ENCODE measurements at places on chromosomes 4 and X.

GRCh38 chr4:38590046-38590445, 74.0 kb upstream of the KLF3 start:
- no peak overlapping the region for H3K4me3 ChIP-seq
- DNase-seq = no peak
- H3K36me3 ChIP-seq = no peaks in the 10 kb centered on the region
- no peaks in the 10 kb centered on the region for H3K4me1 ChIP-seq
- H3K27me3 ChIP-seq = no peaks in the 10 kb centered on the region

GRCh38 chrX:153400146-153401132, 711 bp downstream of the PNMA6E start:
- peak; percentile 20 for DNase-seq
- H3K27ac ChIP-seq = no peak overlapping the region
- H3K4me3 ChIP-seq = no peak overlapping the region
- H3K27me3 ChIP-seq = no peaks in the 10 kb centered on the region
- H3K36me3 ChIP-seq = no peaks in the 10 kb centered on the region
- no peaks in the 10 kb centered on the region for H3K4me1 ChIP-seq

GRCh38 chrX:3788494-3789233, 75.2 kb upstream of the PRKX start:
- H3K27ac ChIP-seq = no peak overlapping the region
- no peaks in the 10 kb centered on the region for H3K4me1 ChIP-seq
- DNase-seq = no peak
- no peaks in the 10 kb centered on the region for H3K36me3 ChIP-seq
- peaks cover 2% of the 10 kb centered on the region for H3K27me3 ChIP-seq
- no peak overlapping the region for H3K4me3 ChIP-seq

DNA sequence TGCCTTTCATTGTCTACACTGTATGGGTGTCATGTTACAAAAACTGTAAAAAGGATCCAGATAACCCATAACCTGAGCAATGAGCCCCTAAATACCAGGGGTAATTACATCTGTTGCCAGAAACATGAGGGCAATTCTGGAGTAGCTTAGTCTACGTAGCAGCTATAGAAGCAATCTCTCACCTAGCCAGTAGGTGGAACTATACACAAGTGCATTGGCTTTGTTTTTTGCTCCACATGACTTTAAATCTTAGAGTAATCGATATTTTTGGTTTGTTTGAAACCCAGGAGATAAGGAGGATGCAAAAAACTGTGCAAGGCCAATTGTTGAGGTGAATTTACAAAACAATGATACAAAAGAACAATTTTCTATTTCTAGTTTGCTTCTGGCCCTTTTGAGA, 57.5 kb downstream of the GPR82 start:
- DNase-seq = no peak
- peak overlapping the region; percentile 31 for H3K4me3 ChIP-seq
- no peaks in the 10 kb centered on the region for H3K27me3 ChIP-seq
- H3K4me1 ChIP-seq = peaks cover 8% of the 10 kb centered on the region
- H3K36me3 ChIP-seq = peaks cover 16% of the 10 kb centered on the region

DNA sequence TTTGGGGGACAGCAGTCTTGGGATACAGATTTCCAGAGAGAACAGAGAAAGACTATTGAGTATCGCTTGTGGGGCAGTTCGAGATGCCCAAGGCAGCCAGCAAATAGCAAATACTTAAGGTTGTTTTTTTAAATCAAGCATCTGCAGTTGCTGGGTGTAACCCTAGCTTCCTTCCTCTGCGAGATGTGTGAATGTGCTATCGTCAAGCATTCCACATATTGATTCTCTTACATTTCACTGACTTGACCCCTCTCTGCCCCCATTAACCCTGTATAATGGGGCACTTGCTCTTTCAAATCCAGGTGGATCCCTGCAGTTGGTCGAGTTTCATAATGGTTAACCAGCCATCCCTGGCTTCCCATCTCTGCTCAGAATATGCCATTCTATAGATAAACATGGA, 23.5 kb downstream of the KCNE5 start:
- H3K27ac ChIP-seq = no peak overlapping the region
- H3K4me3 ChIP-seq = no peak overlapping the region
- no peaks in the 10 kb centered on the region for H3K4me1 ChIP-seq
- H3K36me3 ChIP-seq = no peaks in the 10 kb centered on the region
- no peak for DNase-seq
- no peaks in the 10 kb centered on the region for H3K27me3 ChIP-seq

- no peaks in the 10 kb centered on the region for H3K36me3 ChIP-seq
- no peak overlapping the region for H3K4me3 ChIP-seq
- peaks cover 7% of the 10 kb centered on the region for H3K27me3 ChIP-seq
- no peak for DNase-seq
- no peak overlapping the region for H3K27ac ChIP-seq
- H3K4me1 ChIP-seq = no peaks in the 10 kb centered on the region
Measured at GRCh38 chr4:139915037-139915436, 238.9 kb downstream of the MAML3 start.

DNA sequence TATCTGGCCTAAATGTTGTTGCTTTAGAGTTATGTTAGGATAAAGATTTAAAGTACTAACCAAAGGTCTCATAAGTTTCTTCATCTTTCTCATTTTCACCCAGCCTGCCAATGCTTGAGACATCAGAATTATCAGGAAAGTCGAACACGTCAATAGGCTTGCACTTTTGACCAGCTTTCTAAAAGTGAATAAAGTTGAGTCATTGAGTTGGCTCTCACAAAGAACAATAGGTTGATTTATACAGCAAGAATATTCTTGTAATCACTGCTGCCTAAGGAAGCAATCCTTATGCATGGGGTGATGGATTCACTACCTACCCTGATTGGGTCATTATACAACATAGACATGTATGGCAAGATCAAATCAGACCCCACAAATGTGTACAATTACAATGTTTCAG, 5.0 kb downstream of the CENPU start:
- H3K4me1 ChIP-seq = peaks cover 10% of the 10 kb centered on the region
- no peak for DNase-seq
- no peaks in the 10 kb centered on the region for H3K27me3 ChIP-seq
- no peak overlapping the region for H3K4me3 ChIP-seq

GRCh38 chrX:79081895-79082512, 62.5 kb upstream of the GPR174 start:
- peak; percentile 69 for DNase-seq
- peak overlapping the region; percentile 58 for H3K4me3 ChIP-seq
- no peaks in the 10 kb centered on the region for H3K36me3 ChIP-seq
- H3K4me1 ChIP-seq = peaks cover 5% of the 10 kb centered on the region
- peak overlapping the region; percentile 57 for H3K27ac ChIP-seq
- H3K27me3 ChIP-seq = no peaks in the 10 kb centered on the region

DNA sequence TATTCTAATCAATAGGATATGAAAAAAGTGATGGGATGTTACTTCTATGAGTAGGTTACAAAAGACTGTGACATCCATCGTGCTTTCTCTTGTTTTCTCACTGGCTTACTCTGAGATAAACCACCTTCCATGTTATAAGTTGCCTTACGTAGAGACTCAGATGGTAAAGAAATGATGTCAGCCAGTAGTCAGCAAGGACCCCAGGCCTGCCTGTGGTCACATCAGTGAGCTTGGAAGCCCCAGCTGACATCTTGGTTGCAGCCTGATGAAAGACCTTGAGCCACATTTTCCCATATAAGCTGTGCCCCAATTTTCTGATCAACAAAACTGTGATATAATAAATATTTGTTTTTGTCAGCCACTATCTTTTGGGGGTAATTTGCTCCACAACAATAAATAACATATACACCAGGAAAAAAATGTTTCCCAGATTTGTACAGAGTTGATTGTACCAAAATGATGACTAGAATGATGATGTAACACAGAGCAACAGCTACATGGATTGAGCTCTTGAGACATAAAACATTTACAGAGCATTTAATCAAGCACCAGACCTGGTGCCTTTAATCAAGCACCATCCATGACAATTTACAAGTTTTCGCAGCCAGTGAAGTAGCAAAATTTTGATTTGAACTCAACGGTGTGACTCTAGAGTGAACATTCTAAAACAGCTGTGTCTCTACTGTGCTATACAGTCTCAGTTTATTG, 11.2 kb upstream of the DCAF12L2 start:
- no peaks in the 10 kb centered on the region for H3K36me3 ChIP-seq
- no peak for DNase-seq
- H3K27ac ChIP-seq = no peak overlapping the region

GRCh38 chr4:52880994-52881393, 18.9 kb downstream of the RASL11B start:
- no peak overlapping the region for H3K27ac ChIP-seq
- H3K4me1 ChIP-seq = no peaks in the 10 kb centered on the region
- no peaks in the 10 kb centered on the region for H3K27me3 ChIP-seq

DNA sequence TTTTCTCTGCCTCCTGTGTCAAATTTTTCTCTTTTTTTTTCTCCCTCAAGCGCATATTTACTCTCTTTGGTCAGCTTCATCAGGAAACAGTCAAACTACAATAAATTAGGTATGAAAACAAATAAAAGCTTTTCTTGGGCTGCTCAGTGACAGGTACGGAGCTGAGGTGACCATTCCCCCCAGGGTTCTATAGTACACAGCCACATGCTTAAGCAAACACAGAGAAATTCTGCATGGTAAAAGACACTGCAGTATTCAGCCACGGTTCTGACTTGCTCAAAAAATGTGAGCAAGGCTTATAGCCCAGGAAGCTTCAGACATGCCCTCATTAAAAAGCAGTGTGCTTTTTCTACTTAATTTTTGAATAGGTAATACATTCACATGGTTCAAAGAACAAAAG, 138.5 kb downstream of the GRIA3 start:
- no peaks in the 10 kb centered on the region for H3K4me1 ChIP-seq
- no peak for DNase-seq
- no peak overlapping the region for H3K4me3 ChIP-seq
- no peaks in the 10 kb centered on the region for H3K27me3 ChIP-seq

- no peaks in the 10 kb centered on the region for H3K36me3 ChIP-seq
- peaks cover 3% of the 10 kb centered on the region for H3K4me1 ChIP-seq
- peak; percentile 38 for DNase-seq
Measured at GRCh38 chr4:90127223-90127705, at the start of gene CCSER1. Gene CCSER1, plus strand, starts transcription at chr4:90127394.

- peak overlapping the region; percentile 59 for H3K4me3 ChIP-seq
- no peaks in the 10 kb centered on the region for H3K27me3 ChIP-seq
- peaks cover 12% of the 10 kb centered on the region for H3K4me1 ChIP-seq
- no peak for DNase-seq
- peak overlapping the region; percentile 60 for H3K27ac ChIP-seq
- H3K36me3 ChIP-seq = no peaks in the 10 kb centered on the region
Measured at GRCh38 chr4:10656988-10657387, 27.6 kb downstream of the CLNK start.

- no peak for DNase-seq
- no peaks in the 10 kb centered on the region for H3K27me3 ChIP-seq
- H3K36me3 ChIP-seq = no peaks in the 10 kb centered on the region
- H3K27ac ChIP-seq = no peak overlapping the region
Measured at GRCh38 chrX:12162420-12162819, 24.1 kb downstream of the FRMPD4 start.

GRCh38 chrX:41616935-41617334, 71.8 kb upstream of the GPR34 start:
- H3K27me3 ChIP-seq = no peaks in the 10 kb centered on the region
- H3K4me3 ChIP-seq = no peak overlapping the region
- peaks cover 6% of the 10 kb centered on the region for H3K36me3 ChIP-seq
- H3K4me1 ChIP-seq = no peaks in the 10 kb centered on the region
- DNase-seq = no peak

GRCh38 chrX:30414144-30414543, 105.0 kb upstream of the NR0B1 start:
- no peaks in the 10 kb centered on the region for H3K36me3 ChIP-seq
- no peak for DNase-seq
- no peaks in the 10 kb centered on the region for H3K27me3 ChIP-seq
- H3K27ac ChIP-seq = no peak overlapping the region
- H3K4me1 ChIP-seq = no peaks in the 10 kb centered on the region

DNA sequence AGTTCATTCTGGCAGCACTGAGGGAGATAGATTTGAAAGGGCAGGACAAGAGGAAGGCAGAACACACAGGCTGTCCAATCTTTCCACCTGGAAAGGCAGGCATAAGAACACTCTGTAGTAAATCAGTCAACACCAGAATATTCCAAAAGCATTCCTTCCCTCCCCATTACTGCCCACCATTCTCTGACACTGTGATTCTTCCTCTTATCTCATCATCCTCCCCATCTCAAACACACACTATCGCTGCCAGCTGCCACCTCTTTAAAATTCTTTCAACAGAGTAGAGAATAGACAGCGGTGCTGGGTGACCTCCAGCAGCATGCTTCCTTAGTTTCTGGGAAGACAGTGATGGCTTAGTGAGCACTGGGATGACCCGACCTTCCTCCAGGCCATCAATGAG, 53.7 kb upstream of the MYOZ2 start:
- H3K4me1 ChIP-seq = no peaks in the 10 kb centered on the region
- DNase-seq = no peak
- no peaks in the 10 kb centered on the region for H3K36me3 ChIP-seq
- H3K27ac ChIP-seq = no peak overlapping the region

DNA sequence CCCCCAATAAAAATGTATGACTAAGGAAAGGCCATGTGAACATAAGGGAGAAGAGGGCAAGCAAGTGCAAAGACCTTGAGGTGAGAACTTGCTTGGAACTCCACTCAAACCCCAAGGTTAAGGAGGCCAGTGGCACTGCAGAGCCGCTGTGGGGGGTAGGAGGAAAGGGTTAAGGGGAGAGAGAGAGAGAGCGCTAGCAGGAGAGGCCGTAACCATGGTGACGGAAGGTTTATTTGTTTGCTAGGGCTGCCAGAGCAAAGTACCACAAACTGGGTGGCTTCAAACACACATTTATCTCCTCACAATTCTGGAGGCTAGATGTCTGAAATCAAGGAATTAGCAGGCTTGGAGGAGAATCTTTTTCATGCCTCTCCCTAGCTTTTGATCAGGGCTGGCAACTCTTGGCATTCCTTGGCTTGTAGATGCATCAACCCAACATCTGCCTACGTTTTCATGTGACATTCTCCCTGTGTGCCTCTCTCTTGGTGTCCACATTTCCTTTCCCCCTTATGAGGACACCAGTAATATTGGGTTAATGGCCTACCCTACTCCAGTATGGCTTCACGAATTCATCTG, 35.2 kb downstream of the SMIM20 start:
- no peaks in the 10 kb centered on the region for H3K36me3 ChIP-seq
- H3K27me3 ChIP-seq = peaks cover 13% of the 10 kb centered on the region
- no peak overlapping the region for H3K27ac ChIP-seq
- DNase-seq = no peak
- H3K4me1 ChIP-seq = peaks cover 8% of the 10 kb centered on the region

GRCh38 chrX:3428792-3429191, 82.3 kb upstream of the MXRA5 start:
- H3K4me3 ChIP-seq = no peak overlapping the region
- DNase-seq = no peak
- H3K36me3 ChIP-seq = no peaks in the 10 kb centered on the region
- H3K27ac ChIP-seq = no peak overlapping the region

DNA sequence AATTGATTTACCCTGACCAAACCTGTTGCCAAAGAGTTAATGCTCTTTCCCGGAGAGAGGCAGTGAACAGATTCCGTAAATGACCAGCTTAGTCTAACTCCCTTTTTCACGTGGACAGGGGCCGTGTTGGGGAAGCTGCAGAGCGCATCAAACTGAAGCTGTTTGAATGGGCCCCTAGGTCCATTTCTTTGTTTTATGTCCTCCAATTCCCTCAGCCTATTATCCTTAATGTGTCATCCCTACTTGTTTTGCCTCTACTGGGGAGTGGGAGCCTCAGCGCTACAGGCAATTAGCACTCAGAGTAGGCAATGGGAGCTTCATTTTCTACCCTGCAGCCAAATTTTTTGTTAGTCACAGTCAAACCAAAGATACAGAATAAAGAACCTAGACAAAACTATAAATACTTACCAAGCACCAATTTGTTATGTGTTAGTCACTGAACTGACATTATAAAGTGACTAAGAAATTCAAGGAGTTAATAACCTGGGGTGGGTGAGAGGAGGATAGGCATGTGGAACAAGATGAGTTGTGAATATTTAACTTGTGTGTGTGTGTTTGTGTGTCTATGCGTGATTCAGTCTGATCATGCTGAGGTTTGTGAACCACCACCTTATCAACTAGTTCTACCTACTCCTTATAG, 417.4 kb downstream of the PACRGL start:
- H3K27me3 ChIP-seq = no peaks in the 10 kb centered on the region
- H3K4me1 ChIP-seq = no peaks in the 10 kb centered on the region
- no peak overlapping the region for H3K27ac ChIP-seq
